Natural killer cell treated with Interleukin-12 subunit alpha and Interleukin-12 subunit beta and Interleukin-15 and Interleukin-18, amount 100 ng/mL, for 72 hours (primary cell): ENCODE measurements at places on chromosomes 13 and 19. TPM values are rescaled to one million over a fixed set of nuclear protein-coding genes. Genes with fewer than 3 reads are reported as not detected.

GRCh38 chr13:108915634-108916512 is 286.5 kb downstream of the MYO16 start:
- DNase-seq: peak; percentile 69
- peak overlapping the region; percentile 48 for H3K27ac ChIP-seq
- H3K36me3 ChIP-seq: no peaks in the 10 kb centered on the region
- peaks cover 13% of the 10 kb centered on the region for H3K4me1 ChIP-seq
- H3K27me3 ChIP-seq: peaks cover 7% of the 10 kb centered on the region
- peak overlapping the region; percentile 56 for H3K4me3 ChIP-seq

DNA sequence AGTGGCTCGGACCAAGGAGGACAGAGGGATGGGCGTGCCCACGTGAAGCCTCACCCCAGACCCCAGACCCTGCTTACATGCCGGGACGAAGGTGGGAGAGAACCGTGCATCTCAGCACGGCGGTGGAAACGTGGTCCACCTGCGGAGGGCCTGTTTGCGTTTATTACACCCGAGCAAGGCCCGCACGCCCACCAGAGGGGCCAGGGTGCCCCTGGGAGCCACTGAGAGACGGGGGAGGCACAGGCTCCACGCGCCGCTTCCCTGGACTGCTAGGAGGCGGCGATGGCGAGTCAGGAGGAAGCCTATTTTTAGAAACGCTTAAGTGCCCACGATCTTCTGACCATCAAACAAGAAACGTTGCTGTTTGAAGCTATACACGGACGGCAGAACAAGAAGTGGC is 80.7 kb downstream of the ATP11A start:
- H3K4me3 ChIP-seq: no peak overlapping the region
- DNase-seq: no peak
- H3K36me3 ChIP-seq: no peaks in the 10 kb centered on the region
- no peaks in the 10 kb centered on the region for H3K27me3 ChIP-seq
- H3K4me1 ChIP-seq: peaks cover 24% of the 10 kb centered on the region

- no peaks in the 10 kb centered on the region for H3K4me1 ChIP-seq
- no peak for DNase-seq
- no peak overlapping the region for H3K27ac ChIP-seq
- peaks cover 4% of the 10 kb centered on the region for H3K27me3 ChIP-seq
- H3K36me3 ChIP-seq: no peaks in the 10 kb centered on the region
Measured at GRCh38 chr13:106453101-106453500, 82.4 kb downstream of the EFNB2 start.

Gene ATP7B
- 0.45 TPM for total RNA-seq

Gene PDCD2L
- total RNA-seq: 28.4 TPM
